ENCODE measurements at places on chromosomes 4 and X.

GRCh38 chr4:142336251-142336934 lies 509.7 kb downstream of the INPP4B start:
- DNase-seq: no peak

- DNase-seq: no peak
These were observed 211.7 kb downstream of the ZNF674 start for GRCh38 chrX:46333550-46333949.

DNA sequence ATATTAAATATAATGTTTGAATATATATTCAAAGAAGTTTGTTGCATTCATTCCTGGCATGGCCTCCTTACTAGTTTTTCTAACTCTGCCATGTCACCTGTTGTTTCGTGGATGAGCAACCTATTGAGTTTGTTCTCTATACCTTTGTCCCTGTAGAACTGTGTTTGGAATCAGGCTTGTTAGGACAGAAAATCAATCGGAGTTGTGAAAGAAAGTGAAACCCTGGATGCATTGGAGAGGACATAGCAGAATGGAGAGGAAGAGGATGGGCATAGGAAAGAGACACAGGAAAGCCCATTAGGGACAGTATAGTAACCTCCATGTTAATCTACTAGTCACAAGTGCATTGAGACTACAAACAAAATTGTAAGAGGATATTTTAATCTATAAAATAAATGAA lies 31.2 kb downstream of the ANK2 start:
- DNase-seq: no peak

- no peak for DNase-seq
These were observed 134.8 kb upstream of the PDE5A start for GRCh38 chr4:119763386-119763785.

- no peak for DNase-seq
These were observed 1384.8 kb downstream of the FAM133A start for GRCh38 chrX:95058815-95059214.

DNA sequence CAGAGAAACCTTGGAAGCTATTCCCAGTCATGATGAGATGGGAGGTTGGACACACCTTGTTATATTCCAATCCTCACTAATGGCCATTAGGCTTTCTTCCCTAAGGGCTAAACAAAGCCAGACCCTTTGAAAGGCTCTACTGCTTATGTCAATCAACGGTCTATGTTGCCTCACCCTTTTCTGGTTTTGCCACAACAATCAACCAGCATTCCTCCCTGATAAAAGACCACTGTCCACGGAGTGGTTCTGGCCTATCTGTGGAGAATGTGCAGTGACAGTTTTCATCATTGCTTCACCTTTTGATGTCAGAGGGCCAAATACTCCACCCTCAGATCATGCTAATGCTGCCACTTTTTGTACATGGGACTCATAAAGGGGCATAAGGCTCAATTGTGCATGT lies 913.4 kb downstream of the RPA4 start:
- DNase-seq: no peak

DNA sequence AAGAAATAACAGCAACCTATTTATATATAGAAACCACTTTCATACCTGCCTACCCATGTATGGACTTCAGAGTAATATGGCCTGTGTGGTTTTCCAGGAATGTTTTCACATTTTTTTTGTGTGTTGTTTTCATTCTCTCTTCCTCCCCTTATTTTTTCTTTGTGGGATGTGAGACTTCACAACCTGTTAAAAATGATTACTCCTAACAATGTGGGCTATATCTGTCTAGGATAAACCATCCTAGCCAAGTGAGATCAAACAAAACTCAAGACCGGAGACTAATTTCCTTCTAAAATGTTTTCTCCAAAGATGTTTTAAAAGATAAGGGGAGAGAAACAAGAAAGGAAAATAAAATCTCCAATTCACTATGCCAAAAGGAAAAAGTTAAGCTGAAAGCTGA lies 106.1 kb upstream of the DIPK2B start:
- no peak for DNase-seq

DNA sequence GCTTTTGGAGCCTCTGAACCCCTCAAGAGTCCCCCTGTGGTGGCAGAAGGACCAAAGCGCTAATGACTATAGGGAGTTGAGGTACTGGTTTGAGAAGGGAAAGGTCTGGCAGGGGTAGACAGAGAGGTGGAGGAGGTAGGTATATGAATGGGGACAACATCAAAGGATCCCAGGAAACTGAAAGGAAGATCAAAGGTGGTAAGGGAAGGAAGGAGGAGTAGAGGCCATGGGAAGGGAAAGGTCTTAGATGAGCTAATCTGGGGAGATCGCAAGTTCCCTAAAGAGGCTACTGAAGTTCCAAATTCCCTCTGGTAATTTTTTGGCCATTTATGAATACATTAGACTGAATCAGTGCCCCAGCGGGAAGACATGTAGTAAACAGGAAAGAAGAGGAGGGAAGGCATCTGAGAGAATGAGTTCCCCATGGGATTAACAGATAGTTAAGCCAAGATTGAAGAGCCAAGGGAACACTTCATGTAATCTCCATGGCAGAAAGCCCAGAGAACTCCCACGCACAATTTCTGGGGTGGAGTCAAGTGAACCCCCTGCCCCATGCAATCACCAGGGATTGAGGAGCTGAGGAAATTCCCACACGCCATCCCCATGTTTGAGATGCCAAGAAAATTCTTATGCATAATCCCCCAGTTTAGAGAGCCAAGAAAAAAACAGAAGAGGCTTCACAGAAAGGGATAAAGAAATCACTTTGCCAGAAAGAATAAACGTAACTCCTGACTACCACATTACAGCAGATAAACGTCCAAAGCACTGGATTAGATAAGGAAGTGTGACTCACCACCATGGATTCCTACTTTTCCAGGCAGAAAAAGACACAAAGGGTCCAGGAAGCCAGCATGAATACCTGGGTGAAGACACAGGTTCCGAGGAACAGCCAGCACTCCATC lies 25.8 kb downstream of the ZNF630 start:
- no peak for DNase-seq

GRCh38 chr4:11341337-11342043 lies 87.2 kb downstream of the HS3ST1 start:
- no peak for DNase-seq

DNA sequence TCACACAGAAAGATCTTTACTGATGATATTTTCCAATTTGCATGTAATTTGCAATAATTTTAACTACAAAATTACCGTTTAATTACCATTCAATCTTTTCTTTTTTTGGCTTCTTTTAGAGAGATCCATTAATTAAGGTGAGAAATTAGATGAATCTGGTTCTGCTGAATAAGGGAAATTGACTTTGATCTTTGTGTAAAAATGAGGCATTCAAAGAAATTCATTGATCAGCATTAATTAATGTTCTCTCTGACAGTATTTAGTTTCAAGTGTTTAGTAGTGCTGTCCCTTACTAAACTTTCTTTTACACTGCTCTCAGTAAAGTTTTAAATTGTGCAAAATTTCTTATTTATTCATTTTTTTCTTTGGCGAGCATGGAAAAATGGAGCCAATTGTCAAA lies 97.2 kb upstream of the KCTD8 start:
- no peak for DNase-seq

GRCh38 chrX:72621625-72622485 lies 49.2 kb upstream of the HDAC8 start:
- no peak for DNase-seq

GRCh38 chr4:26226629-26227376 lies 94.0 kb upstream of the RBPJ start:
- DNase-seq: no peak

DNA sequence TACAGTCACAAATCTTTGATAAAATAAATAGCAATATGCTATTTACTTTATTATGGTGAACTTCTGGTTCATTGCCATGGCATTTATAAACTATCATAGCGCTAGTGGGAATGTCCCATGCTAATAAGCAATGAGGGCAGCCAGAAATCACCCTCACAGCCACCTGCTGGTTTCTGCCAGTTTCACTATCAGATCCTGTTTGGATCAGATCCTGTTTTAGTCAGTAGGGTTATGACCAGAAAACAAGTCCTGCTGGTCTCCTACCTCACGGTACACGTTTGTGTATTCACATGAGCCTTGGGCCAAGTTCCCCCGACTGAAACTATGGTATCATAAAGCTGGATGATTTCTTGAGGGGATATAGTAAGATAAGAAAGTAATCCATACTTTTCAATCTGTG lies 17.7 kb downstream of the FOXR2 start:
- DNase-seq: no peak

DNA sequence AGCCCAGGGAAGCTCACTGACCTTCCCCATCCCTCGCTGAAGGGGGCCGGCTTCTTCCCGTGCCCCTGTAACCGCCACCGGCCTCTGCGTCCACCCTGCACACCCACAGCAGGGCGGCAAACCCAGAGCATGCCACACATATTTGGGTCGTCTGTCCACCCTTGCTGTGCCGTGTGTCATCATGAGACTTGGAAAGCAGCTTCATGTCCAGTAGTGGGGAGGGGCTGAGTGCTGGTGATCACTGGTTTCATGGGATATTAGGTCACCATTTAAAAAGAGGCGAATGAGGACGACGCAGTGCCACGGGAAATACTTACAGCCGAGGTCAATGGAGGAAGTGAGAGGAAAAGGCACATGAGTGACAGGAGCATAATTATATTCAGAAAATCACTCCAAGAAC lies 74.8 kb downstream of the HTRA3 start:
- DNase-seq: peak; percentile 79

- DNase-seq: no peak
These were observed 10.8 kb upstream of the GTPBP6 start for GRCh38 chrX:329291-329910.

DNA sequence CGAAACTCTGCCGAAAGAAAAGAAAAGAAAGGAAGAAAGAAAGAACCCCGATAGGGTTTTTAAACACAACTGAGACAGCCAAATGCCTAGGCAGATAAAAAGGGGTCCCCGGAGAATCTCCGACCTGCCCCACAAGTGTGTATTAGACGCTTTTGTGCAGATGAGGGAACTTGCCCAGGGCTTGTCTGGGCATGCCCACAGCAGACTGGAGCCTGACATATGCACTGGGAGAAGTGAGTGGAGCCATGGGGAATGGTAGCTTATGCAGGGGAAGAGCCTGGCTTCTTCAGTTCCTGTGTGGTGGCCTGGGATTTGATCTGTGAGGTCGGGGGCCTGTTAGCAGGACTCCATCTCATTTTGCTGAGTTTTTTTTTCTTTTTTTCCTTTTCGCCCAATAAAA lies 199.0 kb downstream of the GPC3 start:
- no peak for DNase-seq

DNA sequence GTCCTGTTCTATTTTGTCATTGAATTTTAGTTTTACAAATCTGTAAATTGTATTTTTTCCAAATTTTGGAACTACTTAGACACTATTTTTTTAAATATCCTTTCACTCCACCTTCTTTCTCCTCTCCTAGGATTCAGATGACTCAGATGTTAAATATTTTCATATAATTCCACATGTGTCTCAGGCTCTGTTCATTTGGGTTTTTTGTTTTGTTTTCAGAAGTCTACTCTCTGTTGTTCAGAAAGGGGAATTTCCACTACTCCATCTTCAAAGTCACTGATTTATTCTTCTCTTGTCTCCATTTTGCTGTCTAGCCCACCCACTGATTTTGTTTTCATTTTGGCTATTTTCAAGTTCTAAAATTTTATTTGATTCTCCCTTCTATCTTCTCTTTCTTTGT lies 264.0 kb upstream of the SLIT2 start:
- DNase-seq: no peak

GRCh38 chrX:141652286-141652685 lies 46.3 kb downstream of the SPANXD start:
- DNase-seq: no peak

GRCh38 chr4:79255793-79256192 lies 70.1 kb downstream of the NAA11 start:
- DNase-seq: no peak

- DNase-seq: no peak
These were observed 40.2 kb downstream of the SEC24B start for GRCh38 chr4:109473824-109474223.

DNA sequence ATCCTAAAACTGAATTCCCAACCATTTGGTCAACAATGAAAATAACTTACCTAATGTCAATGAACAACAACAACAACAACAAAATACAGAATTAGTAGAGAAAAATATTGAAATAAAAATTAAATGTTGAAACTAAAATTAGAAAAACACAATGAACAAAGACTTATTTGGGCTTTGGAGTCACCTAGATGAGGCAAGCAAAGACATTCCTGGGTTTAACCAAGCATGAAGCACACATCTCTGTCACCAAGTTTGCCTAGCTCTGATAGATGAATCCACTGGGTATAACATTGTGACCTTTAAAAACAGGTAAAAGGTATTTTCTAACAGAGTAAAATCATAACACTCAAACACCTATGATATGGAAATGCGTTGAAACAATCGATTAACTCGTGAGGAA lies 13.2 kb upstream of the SYTL5 start:
- DNase-seq: no peak

- DNase-seq: no peak
These were observed 653 bp downstream of the PLA2G12A start for GRCh38 chr4:109729117-109729717.

DNA sequence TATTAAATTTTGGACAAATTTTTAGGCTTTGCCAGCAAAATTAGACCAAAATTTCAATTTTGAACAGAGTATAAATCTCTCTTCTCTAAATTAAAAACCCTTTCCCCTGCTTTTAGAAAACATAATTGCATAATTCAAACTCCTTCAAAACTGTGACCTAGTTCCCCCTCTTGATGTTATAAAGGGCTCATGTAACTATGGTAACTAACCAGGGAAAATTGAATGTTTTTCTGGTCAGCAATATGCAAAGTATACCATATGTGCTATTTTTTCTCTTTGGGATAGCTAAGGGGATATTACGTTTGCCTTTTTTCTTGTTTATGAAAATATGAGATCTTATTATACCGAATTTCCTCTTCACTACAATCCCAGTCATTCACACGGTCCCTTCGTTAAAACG lies 5.1 kb upstream of the ING2 start:
- no peak for DNase-seq

- DNase-seq: no peak
These were observed 787 bp upstream of the TET2 start for GRCh38 chr4:105145903-105146275.

DNA sequence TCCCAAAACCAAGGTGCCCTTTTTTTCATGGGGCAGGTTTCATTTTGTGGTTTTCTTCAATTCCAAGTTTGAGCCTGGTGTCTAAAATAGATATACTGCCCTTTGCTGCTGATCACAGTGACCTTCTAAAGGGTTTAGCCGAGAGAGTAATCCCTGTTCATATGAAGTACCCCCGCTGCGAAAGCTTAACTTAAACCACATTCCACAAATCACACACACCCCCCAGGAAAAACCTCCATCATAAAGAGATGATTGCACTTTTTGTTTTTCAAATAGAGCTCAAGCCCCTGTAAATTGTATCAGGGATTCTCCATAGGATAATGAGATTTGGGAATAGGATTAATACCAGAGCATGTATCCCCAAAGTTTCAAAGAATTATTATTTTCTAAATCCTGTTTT lies 90.8 kb downstream of the USP46 start:
- no peak for DNase-seq

DNA sequence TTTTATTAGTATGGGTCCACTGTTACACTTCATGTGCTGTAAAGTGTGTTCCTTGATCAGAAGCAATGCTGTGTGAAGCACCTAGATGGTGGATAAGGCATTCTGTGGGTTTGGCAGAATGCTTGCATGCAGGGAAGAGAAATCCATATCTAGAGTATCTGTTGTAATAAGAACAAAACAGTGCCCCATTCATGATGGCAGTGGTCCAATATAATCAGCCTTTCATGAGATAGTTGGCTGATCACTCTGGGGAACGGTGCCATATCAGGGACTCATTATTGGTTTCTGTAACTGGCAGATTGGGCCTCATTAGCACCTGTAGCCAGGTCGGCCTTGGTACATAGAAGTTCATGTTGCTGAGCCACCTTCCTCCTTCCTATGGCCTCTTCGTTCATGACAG lies 28.7 kb downstream of the STIM2 start:
- DNase-seq: no peak

GRCh38 chr4:70603856-70604255 lies 11.8 kb downstream of the AMBN start:
- DNase-seq: no peak
